ENCODE measurements at places on chromosomes 7 and 10.

- DNase-seq: peak; percentile 92
Observed at GRCh38 chr7:101602484-101603241, 26.4 kb downstream of the MYL10 start.

- DNase-seq: no peak
Observed at GRCh38 chr10:48574322-48574796, 30.5 kb downstream of the ARHGAP22 start.

DNA sequence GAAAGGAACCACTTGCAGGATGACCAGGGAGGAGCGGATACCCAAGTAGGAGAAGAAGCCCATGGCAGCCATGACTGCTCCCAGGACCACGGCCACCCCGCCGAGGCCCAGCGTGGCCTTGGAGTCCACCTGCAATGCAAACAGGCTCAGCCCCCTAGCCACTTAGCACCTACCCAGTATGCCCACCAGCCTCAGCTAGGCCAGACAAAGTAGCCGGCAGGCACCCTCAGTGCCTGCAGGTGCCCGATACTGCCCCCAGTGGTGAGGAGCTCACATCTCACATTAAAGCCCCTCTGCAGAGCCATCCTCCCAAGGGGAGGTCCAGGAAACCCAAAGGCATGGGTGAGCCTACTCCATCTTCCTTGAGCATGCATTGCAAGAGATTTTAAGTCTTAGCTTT, 6.6 kb downstream of the NPC1L1 start:
- peak; percentile 86 for DNase-seq

DNA sequence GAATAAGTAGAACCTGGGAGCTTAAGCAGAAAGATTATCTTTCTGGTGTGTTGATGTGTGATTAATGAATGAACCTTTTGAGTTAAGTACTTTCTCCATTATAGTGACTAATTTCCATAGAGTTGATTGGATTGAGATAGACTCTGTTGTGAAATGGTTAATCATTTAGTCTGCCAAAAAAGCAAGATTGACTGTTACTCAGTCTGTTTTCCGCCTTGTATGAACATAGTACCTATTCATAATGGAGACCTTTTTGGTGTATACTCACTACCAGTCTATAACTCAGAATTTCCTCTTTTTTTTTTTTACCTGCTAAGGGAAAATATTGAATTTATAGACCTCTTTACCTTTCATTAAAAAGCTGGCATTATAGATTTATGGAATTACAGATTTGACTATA, 14.4 kb upstream of the NPVF start:
- DNase-seq: no peak

- DNase-seq: no peak
Observed at GRCh38 chr7:40551685-40552576, 417.1 kb downstream of the SUGCT start.

DNA sequence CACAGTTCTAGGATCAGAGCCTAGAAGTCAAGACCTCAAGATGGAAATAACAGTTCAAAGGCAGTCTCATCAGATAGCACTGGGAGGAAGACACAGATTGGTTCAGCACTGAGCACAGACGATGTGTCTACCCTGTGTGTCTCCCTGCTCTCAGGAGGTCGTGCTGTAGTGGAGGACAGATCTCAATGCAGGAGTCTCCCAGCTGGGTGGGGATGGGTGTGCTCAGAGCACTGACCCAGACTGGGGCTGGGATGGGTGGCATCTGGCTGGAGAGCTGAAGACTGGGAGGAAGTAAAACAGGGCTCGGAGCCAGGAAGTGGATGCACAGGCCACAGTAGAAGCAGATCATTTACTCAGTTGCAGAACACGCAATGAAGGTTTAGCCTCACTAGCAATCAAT, 69.5 kb upstream of the GDF10 start:
- DNase-seq: peak; percentile 16

DNA sequence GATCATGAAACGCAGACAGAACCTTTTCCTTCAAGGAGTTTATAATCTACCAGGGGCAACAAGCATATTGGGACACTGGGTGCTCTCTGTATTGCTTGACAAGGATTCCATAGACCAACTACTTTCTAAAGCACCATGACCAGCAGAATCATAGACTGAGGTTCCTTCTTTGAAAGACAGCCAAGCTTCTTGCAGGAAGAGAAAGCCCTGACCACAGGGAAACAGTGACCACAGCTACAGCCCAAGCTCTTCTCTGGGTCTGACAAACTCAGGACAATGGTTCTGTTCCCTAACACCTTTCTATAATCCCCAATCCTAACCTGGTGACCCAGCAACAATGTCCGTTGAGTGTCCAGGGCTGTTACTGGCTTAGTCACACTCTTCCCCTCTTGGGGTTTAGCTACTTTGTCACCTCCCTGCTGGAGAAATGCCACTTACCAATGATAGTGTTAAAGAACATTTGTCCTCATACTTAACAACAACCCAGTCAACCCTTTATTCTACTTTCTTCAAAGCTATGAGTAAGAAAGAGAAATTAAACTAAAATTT, 155.7 kb downstream of the JAZF1 start:
- DNase-seq: no peak

DNA sequence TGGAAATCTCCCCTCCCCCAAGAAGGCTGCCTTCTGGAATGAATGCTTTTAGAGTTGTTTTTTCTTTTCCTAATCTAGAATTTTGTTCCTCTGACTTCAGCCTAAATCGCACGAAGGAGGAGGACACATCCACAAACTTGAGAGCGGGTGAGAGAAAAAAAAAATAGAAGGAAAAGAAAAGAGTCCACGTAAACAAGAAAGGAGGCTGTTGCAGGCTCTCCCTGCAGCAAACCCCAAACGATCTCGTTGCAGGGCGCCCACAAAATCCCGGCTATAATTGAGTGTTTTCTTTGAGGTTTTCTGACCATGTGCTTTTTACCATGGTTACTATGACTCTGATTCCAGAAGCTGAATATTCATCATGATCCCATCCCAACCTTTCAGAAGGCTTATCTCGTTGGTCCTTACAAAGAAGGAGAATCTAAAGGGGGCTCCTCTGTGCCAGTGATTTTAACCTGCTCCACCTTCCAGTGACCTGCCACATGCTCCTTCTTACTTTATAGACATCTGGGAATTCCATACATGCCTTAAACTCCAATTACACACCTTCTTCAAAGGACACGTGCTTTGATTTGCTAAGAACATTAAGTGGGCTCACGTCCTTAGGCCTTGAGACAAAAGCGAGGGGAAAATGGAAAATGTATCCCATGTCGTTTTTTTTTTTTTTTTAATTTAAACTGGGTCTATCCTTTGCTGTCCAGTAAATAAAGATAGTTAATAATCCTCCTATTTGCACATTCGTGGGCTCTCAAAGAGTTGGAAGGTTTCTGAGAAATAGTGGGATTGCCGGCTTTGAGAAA, 5.8 kb downstream of the TWIST1 start:
- no peak for DNase-seq

GRCh38 chr7:134454277-134454676, 4.6 kb downstream of the AKR1B1 start:
- no peak for DNase-seq

DNA sequence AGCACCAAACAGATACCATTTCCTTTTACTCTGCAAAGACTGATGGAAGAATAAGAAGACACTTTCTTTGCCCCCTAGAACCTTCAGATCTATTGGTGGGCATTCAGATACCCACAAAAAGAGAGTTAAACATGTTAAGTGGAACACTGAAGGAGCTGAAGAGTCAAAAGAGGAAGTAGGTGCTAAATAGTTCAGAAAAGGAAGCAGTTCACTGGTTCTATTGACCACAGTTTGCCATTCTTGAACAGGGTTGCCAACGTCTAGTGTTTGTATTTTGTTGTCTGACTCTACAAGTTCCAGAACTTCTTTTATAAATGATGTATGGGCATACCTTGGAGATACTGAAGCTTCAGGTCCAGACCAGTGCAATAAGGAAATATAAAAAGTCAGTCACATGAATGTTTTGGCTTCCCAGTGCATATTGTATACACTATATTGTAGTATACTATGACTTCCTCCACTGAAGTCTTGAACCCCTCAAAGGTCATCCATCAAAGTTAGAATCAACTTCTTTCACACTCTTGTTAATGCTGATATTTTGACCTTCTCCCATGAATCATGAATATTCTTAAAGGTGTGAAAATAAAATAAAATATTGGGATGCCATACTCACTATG, 47.5 kb upstream of the AGR3 start:
- no peak for DNase-seq

DNA sequence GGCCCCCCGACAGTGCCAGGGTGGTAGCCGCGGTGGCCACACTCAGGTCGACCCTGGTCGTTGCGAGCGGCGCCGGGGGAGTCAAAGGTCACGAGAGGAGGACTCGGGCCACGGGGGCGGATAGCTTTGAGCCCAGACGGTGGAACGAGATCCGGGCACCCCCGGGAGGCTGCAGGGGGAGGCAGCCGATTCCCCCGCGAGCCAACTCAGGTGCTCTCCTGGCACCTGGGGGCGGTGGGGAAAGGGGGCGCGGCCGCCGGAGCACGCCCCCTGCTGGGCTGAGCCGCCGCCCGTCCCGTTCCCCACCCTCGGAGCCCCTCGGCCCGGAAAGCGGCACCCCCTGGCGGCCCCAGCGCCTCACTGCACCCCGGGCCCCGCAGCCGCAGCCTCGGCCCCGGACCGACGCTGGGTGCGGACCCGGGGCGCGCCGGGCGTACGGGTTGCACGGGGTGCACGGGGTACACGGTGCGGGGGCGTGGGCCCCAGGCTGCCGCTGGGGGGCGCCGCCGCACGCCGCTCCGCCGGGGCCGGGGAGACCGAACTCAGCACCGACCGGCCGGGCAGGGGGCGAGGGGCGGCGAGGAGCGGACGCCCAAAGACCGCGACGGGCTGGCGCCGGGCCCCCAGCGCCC, 521 bp upstream of the NYAP1 start:
- DNase-seq: peak; percentile 94

DNA sequence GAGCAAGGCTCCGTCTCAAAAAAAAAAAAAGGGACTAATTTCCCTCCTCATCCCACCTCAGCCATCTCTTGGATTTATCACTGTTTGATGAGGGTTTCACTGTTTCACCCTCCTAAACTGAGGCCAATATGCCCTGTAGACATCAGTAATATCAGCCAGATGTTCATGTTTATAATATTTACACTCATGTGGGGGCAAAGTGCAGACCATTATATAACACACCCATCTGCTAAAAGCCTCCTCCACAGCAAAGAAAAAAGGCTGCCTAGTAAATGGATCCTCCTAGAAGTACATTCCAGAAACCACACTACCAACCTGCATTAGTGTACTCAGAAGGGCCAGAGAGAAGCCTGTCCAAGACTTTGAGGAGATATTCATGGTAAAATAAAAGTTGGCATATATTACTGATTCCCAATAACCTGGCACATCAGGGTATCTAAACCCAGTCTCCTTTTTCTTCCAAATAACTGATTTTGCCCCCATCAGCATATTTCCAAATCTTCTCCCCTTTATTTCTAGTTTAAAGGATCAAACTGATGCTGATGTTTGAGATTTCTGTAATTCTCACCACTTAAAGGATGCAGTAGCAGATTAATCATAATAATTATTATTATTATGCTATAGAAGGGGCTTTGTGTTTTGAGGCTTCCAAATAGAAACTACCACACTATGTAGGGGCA, 55.1 kb downstream of the LGI1 start:
- DNase-seq: no peak

GRCh38 chr10:50613150-50613549, 10.6 kb downstream of the SGMS1 start:
- no peak for DNase-seq

DNA sequence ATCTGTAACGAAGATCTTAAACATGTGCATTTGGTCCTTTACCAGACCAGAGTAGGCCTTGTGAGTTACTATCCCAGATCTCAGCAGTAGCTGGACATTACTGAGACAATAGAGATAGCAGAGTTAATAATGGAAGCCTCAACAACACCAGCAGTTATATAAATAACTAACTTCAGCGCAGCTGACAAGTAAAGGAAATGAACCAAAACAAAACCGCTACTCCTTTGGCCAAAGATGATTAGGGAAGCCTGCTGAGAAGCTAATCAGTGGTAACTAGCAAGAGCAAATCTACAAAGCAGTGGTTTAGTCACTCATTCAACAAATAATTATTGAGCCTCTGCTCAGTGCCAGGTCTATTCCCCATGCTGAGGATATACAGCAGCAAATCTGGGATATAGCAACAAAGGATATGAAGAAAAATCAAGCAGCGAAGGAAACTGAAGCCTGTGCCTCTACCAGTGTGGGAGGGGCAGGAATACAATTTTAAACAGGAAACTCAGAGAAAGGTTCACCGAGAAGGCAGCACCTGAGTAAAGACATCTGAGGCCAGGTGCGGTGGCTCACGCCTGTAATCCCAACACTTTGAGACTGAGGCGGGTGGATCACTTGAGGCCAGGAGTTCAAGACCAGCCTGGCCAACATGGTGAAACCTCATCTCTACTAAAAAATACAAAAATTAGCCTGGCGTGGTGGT, 103.6 kb downstream of the ELMO1 start:
- no peak for DNase-seq

GRCh38 chr7:105934572-105935185, 28.4 kb upstream of the CDHR3 start:
- peak; percentile 46 for DNase-seq

- no peak for DNase-seq
Observed at GRCh38 chr7:1494447-1494846, 9.7 kb downstream of the INTS1 start.

GRCh38 chr10:17216901-17217395, 11.1 kb upstream of the VIM start:
- DNase-seq: no peak
